Hematopoietic multipotent progenitor cell treated with erythropoietin and hydrocortisone succinate and interleukin-3 and kit ligand, for 4 days (in vitro differentiated cells): ENCODE measurements at places on chromosomes 5 and 9.

GRCh38 chr5:107383414-107383813 lies 287.3 kb downstream of the EFNA5 start:
- no peak for DNase-seq

DNA sequence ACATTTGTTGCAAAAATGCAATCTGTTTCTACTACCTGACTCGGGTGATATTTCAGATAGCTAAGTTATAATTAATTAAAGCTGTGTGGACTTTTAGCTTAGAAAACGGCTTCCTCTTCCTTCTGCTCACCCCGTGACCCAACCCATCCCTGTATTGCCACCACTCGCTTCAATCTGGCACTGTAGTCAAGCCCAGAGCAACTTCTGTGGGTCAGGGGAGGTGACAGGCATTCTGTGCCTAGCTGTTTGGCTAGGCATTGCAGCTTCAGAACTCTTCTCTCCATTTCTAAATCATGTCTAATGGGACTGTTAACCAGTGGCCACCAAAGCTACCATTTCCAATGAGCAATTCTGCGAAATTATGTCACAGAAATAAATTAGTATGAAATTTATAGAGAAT lies 179.7 kb upstream of the TLX3 start:
- no peak for DNase-seq

- DNase-seq = no peak
Observed at GRCh38 chr5:173742432-173742816, 126.0 kb upstream of the BOD1 start.

GRCh38 chr9:125991886-125992529 lies 244.8 kb downstream of the PBX3 start:
- no peak for DNase-seq

GRCh38 chr5:6788956-6789649 lies 75.9 kb downstream of the TENT4A start:
- DNase-seq = peak; percentile 85

- DNase-seq = no peak
Observed at GRCh38 chr9:87770616-87771315, 44.8 kb downstream of the CTSL start.

DNA sequence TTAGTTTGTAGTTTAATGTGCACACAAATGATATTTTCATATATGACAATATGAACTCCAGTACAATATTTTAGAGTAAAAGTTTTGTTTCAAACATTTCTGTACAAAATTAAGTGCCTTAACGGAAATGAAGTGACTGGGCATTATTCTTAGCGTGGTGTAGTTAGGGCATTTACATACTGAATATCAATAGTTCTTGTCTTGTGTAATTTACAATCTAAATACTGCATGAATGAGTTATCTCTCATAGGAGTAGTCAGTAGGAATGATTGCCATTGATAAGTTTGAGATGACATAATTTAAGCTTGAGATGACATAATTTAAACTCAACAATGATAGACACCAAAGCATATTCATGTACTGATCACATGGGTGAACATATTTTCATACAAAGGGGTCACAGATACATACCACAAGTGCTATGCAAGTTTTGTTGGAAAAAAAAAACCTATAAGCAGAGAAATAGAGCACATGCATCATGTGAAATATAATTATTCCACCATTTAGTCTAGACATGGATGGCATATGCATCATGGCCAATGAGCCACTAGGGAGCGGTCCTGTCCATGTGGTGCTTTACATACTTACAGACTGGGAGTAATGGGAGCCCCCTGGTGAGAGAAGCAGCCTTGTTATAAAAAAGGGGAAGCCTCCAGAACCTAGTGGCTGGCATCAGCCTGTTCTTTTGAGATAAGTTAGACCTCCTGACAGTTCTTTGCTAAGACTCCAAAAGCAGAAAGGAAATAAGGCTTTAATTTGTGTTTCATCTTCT lies 1523.9 kb downstream of the MAT2B start:
- DNase-seq = peak; percentile 96

GRCh38 chr5:131953969-131954368 lies 8.5 kb upstream of the MEIKIN start:
- DNase-seq = no peak

DNA sequence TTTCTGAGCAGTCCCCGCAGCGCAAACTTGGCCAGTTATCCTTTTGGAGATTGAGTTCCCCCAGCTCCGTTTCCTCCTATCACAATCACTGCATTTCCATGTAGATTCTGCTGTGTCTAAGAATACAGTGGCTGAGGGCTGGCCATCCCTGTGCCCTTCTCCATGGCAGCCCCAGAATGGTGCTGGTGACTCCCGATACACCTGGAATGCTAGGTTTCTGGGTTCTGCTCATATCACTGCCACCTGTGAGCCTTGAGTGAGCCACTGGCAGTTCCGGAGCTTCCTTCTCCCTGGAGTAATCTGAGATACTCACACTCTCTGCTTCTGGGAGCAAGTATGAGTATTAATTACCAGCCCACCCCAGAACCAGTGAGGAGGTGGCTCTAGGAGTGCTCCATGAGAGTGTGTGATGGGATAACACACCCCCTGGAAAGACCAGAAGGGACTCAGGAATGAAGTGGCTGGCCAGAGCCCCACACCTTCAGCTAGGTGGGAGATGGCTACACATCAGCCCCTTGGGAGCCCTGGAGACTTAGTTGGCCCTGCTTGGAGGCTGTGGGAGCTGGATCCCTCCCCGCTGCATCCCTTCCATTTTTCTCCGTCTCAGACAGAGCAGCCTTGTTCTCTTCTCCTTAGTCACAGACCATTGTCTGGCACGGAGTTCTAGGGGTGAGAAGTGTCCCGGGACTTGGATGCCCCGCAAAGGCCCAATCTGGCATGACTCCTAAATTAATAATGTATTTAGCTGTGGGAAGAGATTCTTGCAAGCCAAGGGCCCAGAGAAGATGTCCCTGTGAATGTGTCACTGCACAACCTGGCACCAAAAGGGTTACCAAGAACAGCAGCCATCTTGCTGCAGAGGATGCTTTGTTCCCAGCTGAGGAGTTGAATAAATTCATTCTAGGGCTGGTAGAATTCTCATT lies 4.9 kb downstream of the PCDHGC5 start:
- DNase-seq = no peak

DNA sequence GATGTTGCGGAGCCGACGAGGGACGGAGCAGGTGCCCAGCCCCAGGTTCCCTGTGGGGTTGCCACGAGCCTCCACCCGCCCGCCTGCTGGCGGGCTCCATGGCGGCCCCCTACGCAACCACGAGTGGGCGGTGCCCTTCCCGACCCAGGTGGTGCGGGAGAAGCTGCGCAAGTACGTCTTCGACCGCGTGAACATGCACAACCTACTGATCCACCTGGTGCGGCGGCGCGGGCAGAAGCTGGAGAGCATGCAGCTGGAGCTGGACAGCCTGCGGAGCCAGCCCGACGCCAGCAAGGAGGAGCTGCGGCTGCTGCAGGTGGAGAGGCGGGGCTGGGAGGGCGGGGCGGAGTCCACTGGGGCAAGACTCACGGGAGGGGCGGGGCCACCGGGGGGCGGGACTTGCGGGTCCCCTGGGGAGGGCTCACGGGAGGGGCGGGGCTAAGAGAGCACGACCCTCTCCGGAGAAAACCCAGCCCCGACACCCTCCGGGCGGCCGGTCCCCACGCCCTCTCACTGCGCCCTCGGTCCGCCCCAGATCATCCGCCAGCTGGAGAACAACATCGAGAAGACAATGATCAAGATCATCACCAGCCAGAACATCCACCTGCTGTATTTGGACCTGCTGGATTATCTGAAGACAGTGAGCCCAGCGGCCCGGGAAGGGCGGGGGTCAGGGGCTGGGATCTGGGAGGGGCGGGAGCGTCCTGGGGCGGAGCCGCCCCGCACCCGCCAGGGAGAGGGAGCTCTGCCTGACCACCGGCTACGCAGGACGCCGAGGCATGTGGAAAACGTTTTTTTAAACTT lies 3.9 kb downstream of the CCDC183 start:
- DNase-seq = peak; percentile 96

- no peak for DNase-seq
Observed at GRCh38 chr9:125743682-125744428, 3.3 kb upstream of the PBX3 start.

GRCh38 chr9:115416299-115416698 lies 298.3 kb upstream of the TNC start:
- no peak for DNase-seq
